ENCODE measurements at places on chromosomes 7 and 10.

- peak; percentile 63 for DNase-seq
These were observed at the start of gene NUB1 for GRCh38 chr7:151341357-151342101. Gene NUB1 (plus strand): TSS chr7:151341812. CDS start chr7:151345350, 3,538 bp downstream.

DNA sequence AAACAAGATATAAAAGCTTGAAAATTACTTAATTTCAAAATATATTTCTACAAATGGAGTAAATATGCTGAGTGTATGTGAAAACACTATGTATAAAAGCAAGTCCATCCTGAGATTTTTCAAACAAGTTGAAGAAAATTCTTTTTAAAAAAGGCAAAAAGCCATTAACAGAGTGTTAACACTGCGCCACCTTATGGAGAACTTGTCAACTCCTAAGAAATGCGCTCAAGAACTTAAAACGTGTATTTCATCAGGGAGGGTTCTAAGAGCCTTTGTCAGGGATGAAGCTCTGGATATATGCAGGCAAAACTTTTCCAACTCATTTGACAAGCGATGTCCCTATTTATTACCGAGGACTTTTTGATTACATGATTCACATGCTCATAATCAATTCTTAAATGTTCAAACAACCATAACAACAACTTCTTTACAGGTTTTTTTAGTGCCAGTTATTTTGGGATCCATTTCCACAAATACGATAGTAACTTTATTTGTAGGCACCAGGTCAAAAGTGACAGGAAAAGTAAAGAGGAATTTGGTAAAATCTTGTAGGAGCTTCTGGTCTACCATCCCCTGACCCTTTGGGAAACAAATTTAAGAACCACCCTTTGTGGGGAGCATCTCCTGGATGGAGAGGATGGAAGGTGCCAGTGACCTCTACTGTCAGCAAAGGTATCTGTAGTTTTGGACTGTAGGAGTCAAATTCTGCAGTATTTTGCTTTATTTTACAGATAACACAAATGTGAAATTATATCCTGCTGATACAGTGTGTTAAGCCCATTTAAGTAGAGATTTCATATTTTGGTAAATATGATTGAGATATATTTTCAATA lies 23.2 kb downstream of the CALCR start:
- no peak for DNase-seq

- DNase-seq = no peak
These were observed 4.6 kb upstream of the C10orf95 start for GRCh38 chr10:102455893-102456471.

GRCh38 chr7:26532471-26532870 lies 240.8 kb downstream of the SNX10 start:
- peak; percentile 50 for DNase-seq

GRCh38 chr7:157397731-157398691 lies 61.2 kb downstream of the DNAJB6 start:
- DNase-seq = peak; percentile 82

DNA sequence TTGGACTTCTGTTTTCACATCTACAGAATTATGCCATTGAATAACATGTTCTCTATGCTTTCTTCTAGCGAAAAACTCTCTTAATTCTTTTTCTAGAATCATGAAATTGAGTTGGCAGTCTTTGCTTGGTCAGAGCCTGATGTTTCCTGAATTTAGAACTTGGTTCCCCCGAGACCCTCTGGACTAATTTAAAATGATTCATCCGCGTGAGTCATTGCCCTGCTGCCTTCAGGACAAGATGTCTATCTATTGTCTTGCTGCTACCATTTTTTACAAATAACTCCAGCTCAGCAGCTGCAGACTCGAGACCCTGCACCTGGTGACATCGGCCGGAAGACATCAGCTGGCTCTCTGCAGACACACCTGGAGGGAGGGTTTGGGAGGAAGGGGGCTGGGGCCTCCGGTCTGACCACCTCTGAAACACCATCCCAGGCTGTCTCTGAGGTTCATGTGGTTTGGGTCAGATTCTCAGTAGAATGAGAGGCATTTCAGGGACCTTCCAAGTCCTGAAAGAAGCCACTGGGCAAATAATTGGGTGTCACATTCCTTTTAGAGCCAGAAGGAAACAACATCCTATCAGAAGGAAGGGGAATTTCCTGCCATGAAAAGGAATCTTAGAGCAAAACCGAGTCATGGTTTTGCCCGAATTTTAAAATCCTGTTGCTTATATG lies 20.9 kb upstream of the KLF6 start:
- peak; percentile 25 for DNase-seq

DNA sequence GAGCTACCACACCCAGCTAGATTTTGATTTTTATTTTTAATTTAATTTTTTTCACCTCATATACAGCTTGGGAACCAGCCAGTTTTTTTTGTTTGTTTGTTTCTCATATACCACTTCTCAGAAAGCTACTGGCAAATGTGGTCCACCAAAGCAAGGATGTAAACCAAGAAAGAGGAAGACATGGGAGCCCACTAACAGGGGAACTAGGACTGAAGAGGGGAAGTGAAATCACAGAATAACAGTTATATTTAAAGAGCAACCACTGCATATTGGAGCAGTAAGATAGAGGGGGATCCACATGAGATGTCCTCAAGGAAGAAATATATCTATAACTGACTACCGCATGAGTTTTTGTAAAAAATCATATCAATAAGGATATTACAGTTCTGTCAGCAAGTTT lies 10.5 kb downstream of the CPVL start:
- DNase-seq = no peak

DNA sequence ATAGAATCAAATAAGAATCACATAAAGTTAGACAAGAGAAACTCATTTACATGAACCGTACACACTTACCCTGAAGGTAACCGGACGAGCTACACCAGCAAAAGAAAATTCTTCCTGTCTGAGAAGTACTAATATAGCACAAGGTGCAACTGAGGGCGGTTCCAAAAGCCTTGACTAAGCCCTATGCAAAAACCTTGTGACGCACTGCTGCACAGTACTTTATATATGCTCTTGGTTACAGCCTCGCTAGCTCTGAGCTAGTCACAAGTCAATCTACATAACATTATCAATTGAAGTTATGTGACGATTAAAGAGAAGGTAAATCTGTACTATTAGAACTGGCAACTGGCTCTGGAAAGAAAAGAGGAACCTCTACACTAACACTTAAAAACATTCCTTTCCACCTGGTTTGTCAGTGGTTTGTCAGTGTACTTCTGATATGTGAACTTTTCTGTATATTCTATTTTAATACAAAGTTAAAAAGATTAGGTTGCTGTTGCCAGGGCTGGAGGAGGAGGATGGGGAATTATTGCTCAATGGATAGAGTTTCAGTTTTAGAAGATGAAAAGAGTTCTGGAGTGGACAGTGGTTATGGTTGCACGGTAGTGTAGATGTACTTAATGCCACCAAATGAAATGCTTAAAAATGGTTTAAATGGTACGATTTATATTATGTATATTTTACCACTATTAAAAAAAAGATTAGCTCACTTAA lies 21.6 kb downstream of the NT5C3A start:
- DNase-seq = no peak

GRCh38 chr7:115060095-115060870 lies 138.4 kb downstream of the MDFIC start:
- no peak for DNase-seq

- DNase-seq = no peak
These were observed 171.2 kb downstream of the SUGCT start for GRCh38 chr7:40306025-40306424.

DNA sequence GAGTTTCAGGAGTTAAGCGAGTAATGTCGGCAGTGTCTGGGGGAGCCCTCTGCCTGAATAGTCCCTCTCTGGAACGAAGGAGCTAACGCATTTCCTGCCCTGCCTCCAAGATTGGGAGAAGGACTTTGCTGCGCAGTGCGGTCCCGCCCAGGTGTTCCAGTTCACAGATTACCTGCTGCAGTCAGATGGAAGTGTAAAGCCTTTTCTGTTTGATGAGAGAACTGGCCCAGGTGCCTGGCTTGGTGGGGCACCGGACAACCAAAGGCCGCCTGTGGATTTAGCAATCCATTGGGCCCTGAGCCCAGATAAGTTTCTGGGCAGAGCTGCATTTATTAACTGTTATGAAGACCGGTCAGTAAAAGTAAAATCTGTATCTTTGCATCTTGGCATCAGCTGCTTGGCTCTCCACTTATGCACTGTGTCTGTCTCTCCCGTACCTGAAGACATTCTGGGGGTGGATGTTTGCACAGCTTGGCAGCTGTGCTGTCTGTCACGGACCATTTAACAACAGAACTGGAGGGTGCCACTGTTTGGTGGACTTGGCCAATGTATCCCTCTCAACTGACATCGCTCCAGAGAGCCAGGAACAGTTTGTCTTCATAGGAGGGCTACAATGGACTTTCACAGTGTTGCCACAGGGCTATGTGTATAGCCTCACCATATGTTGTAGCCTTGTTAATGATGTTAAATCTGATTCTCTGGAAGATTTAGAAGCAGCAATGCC lies 654.7 kb upstream of the ZWINT start:
- peak; percentile 92 for DNase-seq

- no peak for DNase-seq
These were observed at the start of gene EPHB4 for GRCh38 chr7:100827330-100828226. Gene EPHB4 (minus strand): TSS chr7:100827523. CDS start chr7:100827030, 493 bp downstream.

DNA sequence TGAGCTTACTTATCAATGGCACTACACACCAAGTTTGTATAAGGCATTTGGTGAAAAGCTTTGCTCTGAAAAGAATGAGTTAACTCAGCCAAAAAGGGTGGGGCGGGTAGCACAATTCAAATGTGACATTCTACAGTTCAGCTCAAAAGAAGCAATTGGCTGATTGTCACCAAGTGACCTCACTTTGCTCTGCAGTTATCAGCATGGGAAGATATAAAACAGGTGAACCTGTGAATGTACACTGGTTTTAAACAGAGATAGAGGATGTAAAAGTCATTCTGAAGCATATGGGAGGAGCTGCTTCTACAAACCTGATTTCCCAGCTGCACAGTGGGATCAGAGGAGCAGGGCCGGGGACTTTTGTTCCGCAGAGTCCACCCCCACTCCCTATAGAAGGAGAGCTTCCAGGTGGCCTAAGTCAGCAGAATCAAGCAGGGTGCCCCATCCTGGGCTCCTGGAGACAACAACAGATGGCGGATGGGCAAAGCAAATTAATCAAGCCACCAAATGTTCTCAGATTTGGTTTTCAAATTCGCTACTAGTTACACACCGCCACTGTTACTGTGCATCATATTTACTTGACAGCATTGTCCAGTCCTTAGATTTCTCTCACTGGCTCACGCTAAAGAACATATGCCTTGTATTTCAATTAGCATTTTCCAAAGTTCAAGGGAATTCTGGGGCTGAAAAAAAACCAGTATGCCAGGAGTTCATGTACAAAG lies 27.5 kb upstream of the NPVF start:
- no peak for DNase-seq

DNA sequence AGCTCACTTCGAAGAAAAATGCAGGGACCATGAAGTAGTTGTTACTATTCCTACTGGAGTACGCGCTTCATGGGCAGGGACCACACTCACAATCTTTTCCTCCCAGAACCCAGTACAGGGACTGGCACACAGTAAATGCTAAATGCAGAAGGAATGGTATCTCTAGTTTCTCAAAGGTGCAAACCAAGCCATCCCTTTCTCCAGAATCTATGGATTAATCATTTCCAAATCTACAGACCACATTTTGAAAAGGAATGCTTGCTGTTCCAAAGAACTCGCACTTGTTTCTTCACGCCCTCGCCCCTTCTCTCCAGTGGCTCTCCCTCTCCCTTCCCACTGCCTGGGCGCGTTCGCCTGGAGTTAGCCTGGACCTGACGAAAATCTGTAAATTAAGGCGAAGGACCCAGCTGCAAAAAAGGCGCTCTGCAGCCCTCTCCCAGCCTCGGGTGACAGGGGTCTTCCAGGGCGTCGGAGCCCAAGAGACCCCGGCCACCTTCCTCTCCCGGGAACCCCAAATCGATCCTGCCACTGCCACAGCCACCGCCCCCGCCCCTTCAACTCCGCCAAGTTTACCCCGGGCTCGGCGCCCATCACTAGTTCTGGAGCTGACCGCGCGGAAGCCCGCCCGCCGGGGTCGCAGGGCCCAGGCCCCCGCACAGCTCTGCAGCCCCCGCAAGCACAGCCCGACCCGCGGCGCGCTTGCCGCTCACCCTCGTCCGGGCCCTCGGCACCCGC lies 527 bp downstream of the PDIA4 start:
- no peak for DNase-seq

DNA sequence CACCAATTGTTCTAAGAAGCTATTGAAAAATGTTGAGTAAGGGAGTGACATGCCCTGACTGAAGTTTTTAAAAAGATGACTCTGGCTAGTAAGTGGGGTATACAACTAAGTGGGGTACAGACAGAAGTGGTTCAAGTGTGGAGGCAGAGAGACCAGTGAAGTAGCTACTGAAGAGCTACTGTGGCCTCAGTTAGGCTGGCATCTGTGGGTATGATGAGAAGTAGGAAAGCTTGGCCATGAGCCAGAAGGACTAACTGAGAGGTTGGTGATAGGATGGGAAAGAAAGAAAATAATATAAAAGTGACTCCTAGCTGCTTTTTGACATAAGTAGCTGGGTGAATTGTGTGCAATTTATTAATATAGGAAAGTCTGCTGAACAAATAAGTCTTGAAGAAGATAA lies 176.6 kb downstream of the SEMA3D start:
- DNase-seq = peak; percentile 20

GRCh38 chr10:117619707-117620405 lies 77.3 kb downstream of the EMX2 start:
- no peak for DNase-seq

GRCh38 chr10:27680006-27680557 lies 65.5 kb downstream of the MKX start:
- no peak for DNase-seq

- DNase-seq = peak; percentile 26
These were observed 3.1 kb downstream of the HERPUD2 start for GRCh38 chr7:35691827-35692307.

DNA sequence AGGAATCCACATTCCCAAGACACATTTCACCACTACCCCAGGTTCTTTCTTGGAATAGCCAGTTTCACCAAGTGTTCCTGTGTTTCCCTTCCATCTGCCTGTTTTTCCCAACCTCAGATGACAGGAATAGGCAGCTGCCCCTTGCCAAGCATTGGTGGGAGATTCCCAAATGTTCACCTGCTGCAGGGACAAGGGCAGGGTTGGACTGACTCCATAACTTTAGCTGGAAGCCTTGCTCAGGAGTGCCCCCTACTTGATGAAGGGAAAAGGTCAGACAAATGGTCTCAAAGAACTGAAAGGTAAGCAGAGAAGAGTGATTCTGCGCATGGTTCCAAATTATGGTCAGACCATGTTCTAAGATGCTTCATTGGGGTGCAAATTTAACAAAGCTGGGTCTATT lies 45.1 kb upstream of the LYZL1 start:
- DNase-seq = no peak

- no peak for DNase-seq
These were observed 32.0 kb downstream of the BET1 start for GRCh38 chr7:93972029-93972725.
